NCI-H187 treated with DMSO at 0.1 percent for 48 hours (cell line): ENCODE measurements at places on chromosomes 16 and 17.
A peak's percentile ranks its signal among the peaks of the same experiment; 100 is the strongest.

DNA sequence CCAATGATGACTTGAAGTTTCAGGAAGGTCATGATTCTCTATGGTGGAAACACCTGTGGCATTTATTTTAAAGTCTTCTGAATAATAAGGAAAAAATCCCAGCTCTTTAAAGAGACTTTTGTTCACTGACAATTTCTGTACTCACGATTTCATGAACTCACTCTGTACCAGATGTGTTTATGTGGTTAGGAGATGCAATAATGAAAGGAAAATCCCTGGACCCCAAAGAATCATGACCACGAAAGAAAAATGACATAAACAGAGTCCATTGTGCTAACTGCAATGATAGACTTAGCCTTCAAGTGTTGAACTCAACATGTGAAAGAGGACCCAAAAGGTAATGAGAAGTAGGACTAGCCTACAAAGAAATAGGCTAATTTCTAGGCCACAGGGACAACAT, 947.5 kb downstream of the CDH11 start:
- DNase-seq: no peak

GRCh38 chr16:76081967-76082366, 195.2 kb upstream of the CNTNAP4 start:
- DNase-seq: peak; percentile 71

DNA sequence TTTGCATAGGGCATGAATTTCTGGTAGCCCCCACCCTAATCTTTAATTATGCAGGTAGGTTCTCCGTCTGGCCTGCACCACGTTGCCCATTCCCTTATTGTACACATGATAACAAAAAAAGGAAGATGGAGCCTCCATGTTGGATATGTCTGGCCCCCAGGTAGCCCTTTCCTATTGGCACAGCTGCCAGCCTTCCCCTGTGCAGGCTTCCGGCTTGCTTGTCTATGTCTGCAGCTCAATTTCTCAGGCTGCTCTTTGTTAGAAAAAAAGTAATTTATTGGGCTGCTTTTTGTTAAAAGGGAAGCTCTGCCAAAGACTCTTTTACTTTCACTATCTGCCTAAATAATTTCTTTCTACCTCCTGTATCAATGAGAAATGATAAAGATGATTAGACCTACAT, 5.5 kb downstream of the OR1A1 start:
- no peak for DNase-seq

DNA sequence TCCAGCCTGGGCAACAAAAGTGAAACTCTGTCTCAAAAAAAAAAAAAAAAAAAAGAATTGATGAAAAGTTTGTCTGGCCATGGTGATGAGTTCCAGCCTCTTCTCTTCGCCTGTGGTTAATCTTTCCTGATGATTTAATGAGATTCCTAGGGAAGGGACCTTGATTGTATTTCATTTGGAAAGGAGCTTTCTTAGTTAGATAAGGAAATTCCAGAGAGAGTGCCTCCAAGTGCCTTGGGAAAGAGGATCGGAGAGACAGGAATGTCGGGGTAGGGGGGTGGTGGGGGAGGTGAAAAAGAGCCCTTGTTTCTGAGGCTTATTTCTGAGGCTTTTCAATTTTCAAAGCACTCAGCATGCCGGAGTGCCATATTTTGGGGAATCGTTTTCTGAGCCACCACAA, 93.2 kb upstream of the SIAH1 start:
- DNase-seq: no peak

DNA sequence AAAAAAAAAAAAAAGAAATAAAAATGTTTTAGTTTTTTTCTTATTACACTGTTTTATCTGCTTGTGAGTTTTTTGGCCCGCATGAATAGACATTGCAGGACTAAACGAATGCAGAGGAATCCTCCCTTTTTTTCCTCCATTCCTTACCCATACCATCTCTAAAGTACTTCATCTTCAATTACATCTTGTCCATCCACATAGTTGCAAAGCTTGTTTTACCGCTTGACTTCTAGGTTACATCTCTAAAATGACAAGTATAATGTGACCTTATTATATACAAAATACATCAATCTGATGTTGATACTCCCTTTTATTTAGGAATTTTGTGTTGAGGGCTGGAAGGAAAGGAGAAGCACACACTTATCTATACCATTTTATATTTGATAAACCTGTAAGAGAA, 12.8 kb downstream of the RETREG3 start:
- DNase-seq: no peak

DNA sequence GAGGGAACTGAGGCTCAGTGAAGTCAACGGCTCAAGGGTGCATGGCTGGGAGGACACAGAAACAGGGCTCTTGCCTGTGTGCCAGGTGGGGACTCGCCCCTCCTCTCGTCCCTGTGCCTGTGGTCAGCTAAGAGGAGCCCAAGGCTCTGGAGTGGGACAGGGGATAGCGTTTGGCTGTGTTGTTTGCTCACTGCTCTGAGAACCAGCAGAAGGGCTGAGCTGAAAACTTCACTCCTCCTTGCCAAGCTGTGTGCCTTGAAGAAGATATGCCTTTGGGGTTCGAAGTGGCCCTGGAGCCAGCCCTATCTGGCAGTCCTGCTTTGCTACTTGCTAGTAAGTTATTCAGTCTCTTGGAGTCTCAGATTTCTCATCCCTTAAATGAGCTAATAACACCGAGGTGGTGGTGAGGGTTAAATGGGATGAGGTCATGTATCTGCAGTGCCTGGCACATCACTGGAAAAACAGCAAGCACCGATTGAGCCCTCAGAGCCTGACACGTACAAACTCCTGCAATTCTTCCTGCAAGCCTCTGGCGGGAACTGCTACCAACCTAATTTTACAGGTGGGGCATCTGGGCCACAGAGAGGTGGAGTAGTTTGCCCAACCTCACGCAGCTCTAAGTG, 17.7 kb downstream of the FOXL1 start:
- no peak for DNase-seq

GRCh38 chr16:75648265-75649076, 898 bp downstream of the TERF2IP start:
- DNase-seq: peak; percentile 21

GRCh38 chr17:50114849-50115357, 15.1 kb downstream of the SAMD14 start:
- no peak for DNase-seq

- peak; percentile 22 for DNase-seq
Measured at GRCh38 chr17:49365667-49366066, 3.6 kb upstream of the ZNF652 start.

DNA sequence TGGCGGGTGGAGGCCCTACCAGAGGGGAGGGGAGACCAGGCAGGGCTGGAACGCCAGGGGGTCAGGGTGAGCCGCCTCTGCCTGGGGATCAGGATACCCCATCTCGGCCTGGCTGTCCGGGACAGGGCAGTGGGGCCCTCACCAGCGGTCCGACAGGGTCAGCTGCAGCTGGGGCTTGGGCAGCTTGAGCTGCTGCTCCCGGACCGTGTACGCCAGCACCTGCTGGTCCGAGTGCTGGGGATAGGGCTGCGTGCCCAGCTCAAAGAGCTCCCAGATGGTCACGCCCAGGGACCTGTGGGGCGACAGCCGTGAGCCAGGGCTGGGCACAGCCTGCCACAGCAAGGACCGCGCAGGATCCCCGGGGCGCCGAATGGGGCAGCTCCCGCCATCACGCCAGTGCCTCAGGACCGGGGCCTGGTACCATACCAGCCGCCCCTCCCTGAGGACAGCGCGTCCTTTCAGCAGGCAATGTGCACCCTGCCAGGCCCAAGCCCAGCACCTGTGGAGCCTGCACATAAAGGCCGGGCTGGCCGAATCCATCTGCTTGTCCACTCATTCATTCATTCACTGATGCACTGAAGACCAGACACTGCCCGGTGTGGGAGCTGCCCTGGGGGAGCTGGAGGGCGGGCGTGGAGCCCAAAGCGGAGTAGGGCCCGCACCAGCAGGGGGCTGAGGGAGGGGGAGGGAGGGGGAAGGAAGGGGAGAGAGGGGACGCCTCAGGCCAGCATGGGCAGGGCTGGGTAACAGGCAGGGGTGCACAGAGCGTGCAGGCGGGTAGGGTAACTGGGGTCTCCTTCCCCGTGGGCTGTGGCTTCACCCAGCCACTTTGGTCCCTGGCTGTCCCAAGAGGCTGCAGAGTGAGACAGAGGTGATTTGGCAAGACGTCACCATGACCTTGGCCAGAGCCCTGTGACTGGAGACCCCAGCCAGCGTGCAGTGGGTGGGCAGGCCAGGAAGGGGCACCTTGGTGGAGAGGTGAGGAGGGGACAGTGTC, 42.0 kb upstream of the PVALEF start:
- no peak for DNase-seq

DNA sequence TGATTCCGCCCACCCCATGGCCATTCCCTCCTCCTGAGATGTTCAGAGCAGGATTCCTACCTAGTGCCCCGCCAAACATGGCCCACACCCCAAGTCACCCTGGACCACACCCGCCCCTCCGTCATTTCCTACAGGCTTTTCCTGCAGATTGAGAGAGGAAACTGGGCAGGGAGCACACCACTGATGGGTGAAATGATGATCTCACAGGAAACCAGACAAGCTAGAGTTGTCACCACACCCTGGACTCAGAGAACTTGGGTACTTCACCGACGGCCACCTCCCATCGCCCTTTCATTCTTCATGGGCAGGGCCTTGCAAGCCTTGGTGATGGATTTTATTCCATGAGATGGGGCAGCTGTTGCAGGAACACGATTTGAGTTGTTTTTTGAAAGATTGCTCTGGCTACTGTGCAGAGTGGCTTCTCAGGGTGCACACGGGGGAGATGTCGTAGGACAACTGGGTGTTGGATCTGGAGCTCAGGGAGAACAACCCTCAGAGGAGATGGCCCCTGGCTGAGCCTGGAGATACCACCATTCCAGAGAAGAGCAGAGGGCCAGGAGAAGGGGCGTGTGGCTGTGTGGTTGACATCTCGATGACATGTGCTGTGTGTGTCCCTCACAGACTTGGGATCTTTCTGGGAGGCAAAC, 7.4 kb upstream of the B9D1 start:
- no peak for DNase-seq
